ENCODE measurements at places on chromosomes 12 and 14.

- DNase-seq = no peak
These were observed 30.7 kb upstream of the PWP1 start for GRCh38 chr12:107654873-107655272.

DNA sequence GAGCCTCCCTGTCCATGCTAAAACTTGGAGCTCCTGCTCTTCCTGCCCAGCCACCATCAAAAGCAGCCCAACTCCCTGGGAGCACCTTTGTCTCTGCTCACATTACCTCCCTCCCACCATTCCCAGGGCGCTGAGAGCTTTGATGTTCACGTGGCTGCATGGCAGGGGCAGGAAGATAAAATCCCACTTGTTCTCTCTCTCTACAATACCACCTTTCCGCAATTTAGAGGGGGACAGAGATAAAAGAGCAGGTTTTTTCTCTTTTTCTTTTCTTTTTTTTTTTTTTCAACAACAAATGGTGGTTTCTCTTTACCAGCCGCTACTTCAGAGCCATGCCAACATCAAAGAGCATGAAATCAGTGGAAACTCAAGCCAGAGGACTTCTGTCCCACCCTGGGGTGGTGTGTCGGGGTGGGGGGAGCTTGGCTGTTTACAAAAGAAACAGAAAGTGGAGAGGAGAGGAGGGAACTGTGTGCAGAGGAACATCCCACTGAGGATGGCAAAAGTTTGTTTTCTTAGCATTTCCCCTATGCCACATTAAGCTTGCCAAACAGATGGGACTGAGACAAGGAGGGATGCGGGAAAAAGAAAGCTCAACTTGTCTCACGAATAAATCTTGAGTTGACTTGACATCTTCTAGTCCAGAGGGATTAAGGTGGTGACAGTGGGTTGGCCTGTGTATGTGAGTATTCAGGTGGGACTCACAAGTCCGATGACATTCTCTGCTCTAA lies 103.7 kb upstream of the NUDT4 start:
- no peak for DNase-seq

DNA sequence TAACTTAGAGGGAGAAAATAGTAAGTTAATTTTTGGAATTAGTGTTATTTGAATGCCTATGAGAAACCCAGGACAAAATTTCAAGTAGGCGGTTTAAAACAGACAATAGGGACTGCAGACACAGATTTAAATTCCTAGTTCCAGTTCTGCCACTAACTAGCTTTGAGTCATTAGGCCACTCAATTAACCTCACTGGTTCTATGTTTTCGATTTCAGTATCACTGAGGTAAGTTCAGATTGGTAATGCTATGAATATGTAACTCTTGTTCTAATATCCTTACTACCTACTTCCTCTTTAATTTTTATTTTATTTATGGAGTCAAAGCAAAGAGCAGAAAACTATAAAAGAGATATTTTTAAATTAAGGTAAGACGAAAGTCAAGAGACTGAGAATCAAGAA lies 52.6 kb downstream of the GALC start:
- DNase-seq = no peak

DNA sequence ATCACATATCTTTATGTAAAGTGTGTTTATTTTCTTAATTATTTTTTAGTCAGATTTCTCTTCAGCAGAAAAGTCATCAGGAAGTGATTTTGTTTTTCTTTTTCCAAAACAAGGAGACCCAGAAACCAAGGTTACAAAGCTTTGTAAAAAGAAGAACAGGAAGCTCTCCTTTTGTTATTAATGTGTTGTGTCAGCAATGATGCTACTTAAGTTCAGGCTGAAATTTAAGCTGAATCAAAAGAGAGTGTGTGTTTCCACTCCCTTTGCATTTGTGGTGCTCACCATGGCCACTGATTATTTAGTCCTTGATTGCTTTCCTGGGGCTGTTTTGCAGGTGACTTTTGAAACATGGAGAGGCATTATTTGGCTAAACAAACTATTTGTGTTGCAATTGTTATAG lies 155.3 kb upstream of the ATP2B1 start:
- DNase-seq = no peak

- DNase-seq = no peak
These were observed 15.7 kb downstream of the FAR2 start for GRCh38 chr12:29164477-29165393.

GRCh38 chr12:29316752-29317151 lies 64.2 kb downstream of the ERGIC2 start:
- no peak for DNase-seq

DNA sequence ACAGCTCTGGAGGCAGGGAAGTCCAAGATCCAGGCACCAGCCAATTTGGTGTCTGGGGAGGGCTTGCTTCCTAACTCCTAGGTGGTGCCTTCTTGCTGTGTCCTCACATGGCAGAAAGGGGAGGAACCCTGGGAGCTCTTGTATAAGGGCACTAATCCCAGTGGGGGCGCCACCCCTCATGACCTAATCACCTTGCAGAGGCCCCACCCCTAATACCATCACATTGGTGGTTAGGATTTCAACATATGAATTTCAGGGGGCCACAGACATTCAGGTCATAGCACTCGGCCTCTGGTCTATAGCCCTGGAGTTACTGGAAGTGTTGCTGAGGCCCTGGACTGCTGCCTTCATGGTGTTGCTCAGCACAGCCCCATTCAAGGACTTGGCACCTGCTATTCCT lies 14.6 kb downstream of the PSMD9 start:
- no peak for DNase-seq
